ENCODE measurements at places on chromosomes 1 and 21. TPM values are rescaled to one million over a fixed set of nuclear protein-coding genes. Genes with fewer than 3 reads are reported as not detected.

SLAMF6 gene
- total RNA-seq: not detected

G0S2 gene
- 146 TPM for total RNA-seq

FAM151A gene
- not detected for total RNA-seq

SPSB1 gene
- total RNA-seq: 18.2 TPM

MANEAL gene
- total RNA-seq: 0.65 TPM

CD1E gene
- total RNA-seq: not detected

ZFP69B gene
- total RNA-seq: 8.5 TPM

CXADR gene
- total RNA-seq: 2.0 TPM

CA6 gene
- total RNA-seq: not detected

SNAP47 gene
- 35.9 TPM for total RNA-seq

OLIG1 gene
- not detected for total RNA-seq

FCN3 gene
- not detected for total RNA-seq

PRDM16 gene
- 11.3 TPM for total RNA-seq

ZNF683 gene
- total RNA-seq: not detected

SYCP1 gene
- not detected for total RNA-seq

DCDC2B gene
- total RNA-seq: not detected

DMRTA2 gene
- 0.18 TPM for total RNA-seq

TMPRSS2 gene
- total RNA-seq: not detected

GCSAML gene
- not detected for total RNA-seq

FLG2 gene
- total RNA-seq: not detected

MEX3A gene
- total RNA-seq: 0.90 TPM

DEPDC1 gene
- 36.1 TPM for total RNA-seq

SPATA45 gene
- not detected for total RNA-seq

NFIA gene
- 42.0 TPM for total RNA-seq

RHD gene
- total RNA-seq: not detected

KRTAP19-3 gene
- total RNA-seq: not detected

APCS gene
- total RNA-seq: not detected

RORC gene
- total RNA-seq: not detected

PCSK9 gene
- total RNA-seq: 2.5 TPM

AUNIP gene
- 4.8 TPM for total RNA-seq

C1orf52 gene
- total RNA-seq: 10.8 TPM

CYP4Z1 gene
- not detected for total RNA-seq

AADACL3 gene
- not detected for total RNA-seq

CCDC185 gene
- total RNA-seq: not detected

LRRC42 gene
- 59.4 TPM for total RNA-seq

MAN1C1 gene
- total RNA-seq: 32.0 TPM

KIAA0040 gene
- 0.99 TPM for total RNA-seq

OR6K3 gene
- not detected for total RNA-seq

DDR2 gene
- total RNA-seq: 379 TPM

PDIK1L gene
- 10.1 TPM for total RNA-seq

RAB3B gene
- 63.4 TPM for total RNA-seq

CSDE1 gene
- total RNA-seq: 845 TPM

SPATA21 gene
- total RNA-seq: not detected

RIIAD1 gene
- total RNA-seq: not detected

MAP1LC3C gene
- 0.09 TPM for total RNA-seq

DAB1 gene
- 0.45 TPM for total RNA-seq

FCRL6 gene
- not detected for total RNA-seq

TRABD2B gene
- 0.16 TPM for total RNA-seq

PLA2G4A gene
- total RNA-seq: 74.7 TPM

All from fibroblast of the aortic adventitia (primary cell).